T-helper 2 cell (primary cell): ENCODE measurements at places on chromosomes 4 and X.

- DNase-seq: no peak
Measured at GRCh38 chr4:1578251-1578773, 105.8 kb downstream of the FAM53A start.

DNA sequence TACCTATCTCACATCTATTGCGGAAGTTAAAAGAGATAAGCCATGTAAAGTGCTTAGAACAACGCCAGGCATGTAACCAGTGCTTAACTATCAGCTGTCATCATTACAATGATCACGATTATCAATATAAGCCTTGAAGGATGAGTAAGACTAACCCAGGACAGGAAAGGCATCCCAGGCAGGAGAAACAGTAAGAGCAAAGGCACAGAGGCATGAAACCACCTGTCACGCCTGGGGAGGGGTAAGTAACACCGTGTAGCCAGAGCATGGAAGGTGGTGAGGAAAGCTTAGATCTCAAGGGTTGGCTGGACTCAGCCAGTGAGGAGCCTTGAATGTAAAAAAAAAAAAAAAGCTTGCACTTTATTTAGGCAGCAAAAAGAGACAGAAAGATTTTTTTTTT is 71.7 kb upstream of the NOCT start:
- no peak for DNase-seq

DNA sequence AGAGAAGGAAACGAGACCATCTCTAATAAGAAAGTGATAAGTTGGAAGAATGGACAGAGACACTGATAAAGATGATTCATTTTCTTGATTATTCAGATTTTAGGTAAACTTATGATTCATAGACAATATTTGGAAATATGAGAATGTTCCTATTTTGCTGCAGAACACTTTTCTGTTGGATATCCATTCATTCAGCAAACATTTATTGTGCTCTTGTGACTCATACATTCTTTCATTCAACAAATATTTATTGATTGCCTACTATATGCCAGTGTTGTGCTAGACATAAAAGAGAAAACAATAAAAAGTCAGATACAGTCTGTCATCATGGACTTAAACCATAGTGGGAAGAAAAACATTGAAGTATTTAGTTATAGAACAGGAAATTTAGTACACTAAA is 1232.0 kb downstream of the STIM2 start:
- no peak for DNase-seq

DNA sequence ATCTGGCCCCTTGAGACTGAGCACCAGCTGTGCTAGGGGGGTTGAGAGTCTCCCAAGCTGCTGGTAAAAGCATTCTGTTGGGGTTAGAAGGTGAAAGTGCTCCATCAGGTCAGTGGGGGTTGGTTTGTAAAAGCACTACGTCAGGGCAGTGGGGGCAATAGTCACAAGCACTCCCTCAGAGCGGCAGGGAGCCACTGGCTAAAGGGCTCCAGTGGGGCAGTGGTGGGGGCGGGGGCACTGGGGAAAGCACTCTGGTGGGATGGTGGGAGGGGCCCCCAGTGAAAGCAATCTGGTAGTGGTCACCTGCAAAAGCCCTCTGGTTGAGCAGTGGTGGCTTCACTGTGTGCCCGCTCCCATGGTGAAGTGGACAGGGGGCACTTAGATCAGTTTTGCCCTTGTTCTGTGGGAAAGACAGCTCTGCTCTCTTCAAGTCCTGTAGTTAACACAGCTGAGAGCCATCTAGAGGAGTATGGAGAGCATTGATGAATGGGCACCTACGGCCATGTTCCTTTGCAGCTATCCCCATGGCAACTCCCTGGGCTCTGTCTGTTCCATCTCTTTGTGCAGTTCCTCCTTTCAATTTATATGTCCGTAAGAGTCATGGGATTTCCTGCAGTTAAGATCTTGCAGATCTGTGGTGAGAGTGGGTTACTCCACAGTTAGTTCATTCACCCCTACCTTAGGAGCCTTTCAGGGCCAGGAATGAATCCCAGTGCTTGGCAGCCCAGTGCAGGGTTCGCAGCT is 106.4 kb downstream of the SH3BGRL start:
- DNase-seq: no peak

- no peak for DNase-seq
Measured at GRCh38 chr4:107220976-107221375, 184.9 kb upstream of the DKK2 start.

- no peak for DNase-seq
Measured at GRCh38 chr4:8820178-8821102, 51.2 kb downstream of the HMX1 start.

DNA sequence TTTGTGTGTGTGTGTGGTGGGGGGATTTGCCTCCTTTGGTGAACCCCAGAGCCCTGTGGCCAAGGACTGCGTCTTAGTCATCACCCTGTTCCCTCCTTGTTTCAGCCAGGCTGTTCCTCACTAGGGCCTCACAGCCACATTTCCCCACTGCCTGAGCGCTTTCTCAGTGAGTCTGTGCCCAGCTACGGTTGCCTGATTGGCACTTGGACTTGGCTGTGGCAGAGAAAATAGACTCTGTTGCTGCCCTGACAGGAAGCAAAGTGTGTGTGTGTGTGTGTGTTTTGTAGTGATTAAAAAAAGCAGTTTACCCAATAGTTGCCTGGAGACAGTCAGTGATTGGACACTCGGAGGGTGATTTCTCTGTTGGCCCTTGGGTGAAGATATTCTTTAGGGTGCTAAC is 113.0 kb downstream of the UCHL1 start:
- no peak for DNase-seq

GRCh38 chrX:101347859-101348451 is 587 bp downstream of the TIMM8A start:
- DNase-seq: no peak

DNA sequence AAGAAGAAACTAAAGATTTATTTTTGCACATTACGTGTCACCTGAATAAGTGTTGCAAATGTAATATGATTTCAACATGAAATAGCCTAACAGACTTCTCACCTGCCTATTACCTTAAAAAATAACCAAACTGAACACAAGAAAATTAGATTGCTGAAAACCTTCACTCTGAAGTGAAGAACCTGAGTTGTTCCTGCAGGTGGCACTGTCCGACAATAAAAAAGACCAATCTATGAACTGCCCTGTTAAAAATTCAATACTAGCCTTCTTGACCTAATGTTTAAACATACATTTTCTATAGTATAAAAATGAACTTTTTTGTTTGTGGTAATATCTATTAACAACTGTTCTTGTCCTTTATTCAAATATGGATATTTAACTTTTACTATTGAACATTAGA is 69.2 kb upstream of the PNPLA4 start:
- DNase-seq: no peak

DNA sequence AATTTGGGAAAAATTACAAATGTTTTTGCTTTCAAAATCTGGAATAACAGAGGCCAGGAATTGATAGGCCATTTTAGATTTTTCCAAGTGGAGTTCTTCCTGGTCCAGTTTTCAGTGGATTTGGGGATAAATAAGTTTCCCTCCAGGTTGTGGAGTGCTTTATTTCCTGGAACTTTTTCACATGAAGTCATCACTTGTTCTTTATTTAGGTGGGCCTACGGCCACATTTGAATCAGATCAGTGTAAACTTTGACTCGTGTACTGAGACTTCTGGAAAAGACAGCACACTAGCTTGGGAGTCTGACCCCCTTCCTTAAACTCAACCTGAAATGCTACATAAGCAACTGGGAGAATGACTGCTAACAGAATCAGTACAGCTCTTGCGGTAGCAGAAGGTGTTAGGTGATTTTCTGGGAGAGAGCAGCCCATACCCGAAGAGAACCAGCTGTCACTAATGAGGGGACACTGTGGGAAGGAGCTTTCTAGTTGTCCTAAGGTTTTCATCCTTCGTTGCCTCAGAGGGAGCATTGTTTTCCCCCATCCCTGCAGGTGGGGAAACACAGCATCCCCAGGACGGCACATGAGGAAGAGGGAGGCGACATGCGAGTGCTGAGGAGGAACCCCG is 235.2 kb upstream of the FAT1 start:
- DNase-seq: no peak

DNA sequence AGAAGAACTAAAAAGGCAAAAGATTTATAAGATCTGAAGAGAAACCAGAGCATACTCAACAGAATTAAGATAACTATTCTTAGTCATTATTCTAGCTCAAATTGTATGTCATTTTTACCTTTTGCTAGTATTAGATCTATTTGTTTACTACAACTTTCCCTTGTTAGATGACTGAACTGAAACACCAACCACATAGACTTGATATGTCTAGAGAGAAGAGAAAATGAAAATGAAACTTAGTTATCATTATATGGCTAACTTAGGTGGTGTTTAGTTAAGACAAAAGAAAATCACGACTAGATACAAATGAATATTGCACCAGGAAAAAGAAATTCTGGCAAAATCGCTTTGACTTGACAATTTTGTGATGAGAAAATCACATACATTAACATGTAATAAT is 690.8 kb downstream of the PCDH18 start:
- no peak for DNase-seq

GRCh38 chr4:183986971-183987946 is 82.2 kb downstream of the STOX2 start:
- no peak for DNase-seq

DNA sequence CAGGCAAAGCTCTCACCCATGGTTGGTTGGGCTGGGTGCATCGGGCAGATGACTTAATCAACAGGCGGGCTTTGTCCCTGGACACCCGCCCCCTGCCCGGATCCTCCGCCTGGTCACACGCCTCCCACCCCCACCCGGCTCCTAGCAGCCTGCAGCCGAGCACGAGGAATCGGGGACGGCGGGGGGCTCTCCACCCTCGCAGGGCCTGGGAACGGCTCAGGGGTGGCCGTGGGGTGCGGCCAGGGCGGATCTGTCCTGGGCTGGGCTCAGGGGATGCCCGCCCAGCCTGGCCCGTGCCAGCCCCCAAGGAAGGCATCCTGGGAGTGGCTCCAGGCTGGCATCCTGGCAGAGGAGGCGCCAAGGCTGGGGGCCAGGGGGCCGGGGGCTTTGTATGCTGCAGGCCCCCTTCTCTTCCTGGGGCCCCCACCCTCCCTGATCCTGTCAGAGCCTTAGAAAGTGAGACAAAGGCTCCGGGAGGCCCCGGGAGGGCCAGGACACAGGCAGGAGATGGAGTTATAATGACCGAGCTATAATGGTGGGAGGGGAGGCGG is 32.5 kb upstream of the FGFR3 start:
- DNase-seq: no peak

GRCh38 chrX:46770817-46771163 is 11.9 kb upstream of the SLC9A7 start:
- DNase-seq: no peak

GRCh38 chr4:26020083-26020668 is 106.2 kb downstream of the SMIM20 start:
- no peak for DNase-seq

DNA sequence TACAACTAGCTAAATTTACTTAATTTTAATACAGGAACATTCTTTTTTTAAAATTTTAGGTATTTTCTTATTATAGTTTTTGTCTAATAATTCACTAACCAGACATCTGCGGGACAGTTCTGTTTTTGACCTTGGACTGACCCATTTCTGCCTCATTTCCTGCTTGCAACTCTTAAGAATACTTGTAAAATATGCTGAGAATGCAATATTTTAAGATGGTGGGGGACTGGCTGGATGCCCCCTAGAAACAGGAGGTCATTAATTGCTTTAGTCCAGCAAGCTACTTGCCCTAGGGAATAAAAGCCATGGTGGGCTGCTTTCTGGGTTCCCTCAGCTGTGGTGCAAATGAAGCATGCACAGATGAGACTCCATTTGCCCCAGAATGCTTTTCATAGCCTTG is 2348.4 kb downstream of the PCDH7 start:
- no peak for DNase-seq

DNA sequence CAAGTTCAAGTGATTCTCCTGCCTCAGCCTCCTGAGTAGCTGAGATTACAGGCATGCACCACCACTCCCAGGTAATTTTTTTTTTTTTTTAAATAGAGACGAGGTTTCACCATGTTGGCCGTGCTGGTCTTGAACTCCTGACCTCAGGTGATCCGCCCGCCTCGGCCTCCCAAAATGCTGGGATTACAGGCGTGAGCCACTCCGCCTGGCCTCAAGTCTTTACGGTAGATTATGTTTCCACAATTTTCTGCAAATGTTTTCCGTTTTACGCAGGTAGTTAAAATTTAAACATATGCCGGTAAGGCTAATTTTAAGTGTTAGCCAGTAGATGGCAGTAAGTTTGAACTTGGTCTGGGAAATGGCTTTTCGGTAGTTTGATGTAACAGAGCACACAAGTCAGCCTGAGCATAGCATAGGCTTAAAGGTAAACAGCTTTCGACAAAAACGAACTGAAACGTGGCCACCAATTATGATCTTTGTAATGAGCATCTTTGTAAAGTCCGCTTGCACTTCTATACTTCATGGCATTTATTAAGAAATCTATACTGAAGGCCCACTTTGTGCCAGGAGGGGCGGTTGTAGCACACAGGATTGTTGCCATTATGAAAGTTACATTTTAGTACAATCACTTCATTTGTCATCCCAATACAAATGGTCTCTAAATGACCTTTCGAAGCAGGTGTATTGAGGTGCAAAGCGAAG is 31.1 kb downstream of the CCKAR start:
- DNase-seq: no peak

DNA sequence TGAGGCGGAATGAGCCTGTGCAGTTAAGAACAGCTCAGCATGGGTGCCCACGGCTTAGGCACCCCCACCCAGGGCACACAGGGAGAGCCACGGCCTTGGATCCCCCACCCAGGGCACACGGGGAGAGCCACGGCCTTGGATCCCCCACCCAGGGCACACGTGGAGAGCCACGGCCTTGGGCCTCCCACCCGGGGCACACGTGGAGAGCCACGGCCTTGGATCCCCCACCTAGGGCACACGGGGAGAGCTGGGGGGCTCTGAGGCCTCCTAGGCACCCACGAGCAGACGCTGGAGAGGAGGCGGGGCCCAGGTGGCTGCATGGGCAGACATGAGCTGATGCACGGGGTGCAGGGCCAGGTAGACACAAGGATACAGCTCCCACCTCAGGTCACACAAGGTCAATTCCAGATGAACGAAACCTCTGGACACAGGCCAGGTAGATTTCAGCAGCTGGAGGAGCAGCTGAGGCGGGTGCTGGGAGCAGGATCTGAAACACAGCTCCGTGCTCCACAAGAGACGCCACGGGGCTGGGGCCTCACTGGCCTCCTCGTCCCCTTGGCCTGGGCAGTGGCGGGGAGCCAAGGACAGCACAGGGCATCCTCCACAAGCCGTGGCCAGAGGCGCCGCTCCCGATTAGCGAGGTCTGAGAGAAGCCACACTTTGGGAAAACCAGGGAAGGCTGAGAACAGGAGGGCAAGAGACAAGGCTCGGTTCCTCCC is 30.8 kb downstream of the GAK start:
- DNase-seq: no peak
